Mesendoderm (in vitro differentiated cells): ENCODE measurements at places on chromosomes 16 and 17.
A peak's percentile ranks its signal among the peaks of the same experiment; 100 is the strongest.

GRCh38 chr16:9096416-9096952 lies 5.0 kb downstream of the HAPSTR1 start:
- DNase-seq, result no peak

DNA sequence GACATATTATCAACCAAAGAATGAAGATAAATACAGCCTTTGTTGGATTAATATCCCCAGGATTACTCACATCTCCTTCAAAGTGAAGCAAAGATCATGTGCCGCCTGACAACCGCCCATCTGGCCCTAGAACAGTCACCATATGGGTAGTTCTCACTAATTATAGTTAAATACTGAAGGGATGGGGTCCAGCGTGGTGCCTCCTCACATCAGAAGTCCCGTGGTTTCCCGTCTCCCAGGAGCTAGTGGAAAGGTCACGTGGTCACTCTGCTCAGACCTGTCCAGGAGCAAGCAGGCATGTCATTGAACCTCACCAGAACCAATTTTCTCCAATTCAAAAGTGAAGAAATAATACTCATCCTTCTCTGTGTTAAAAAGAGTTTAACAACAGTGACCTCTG lies 434.5 kb downstream of the SHISA9 start:
- no peak for DNase-seq

DNA sequence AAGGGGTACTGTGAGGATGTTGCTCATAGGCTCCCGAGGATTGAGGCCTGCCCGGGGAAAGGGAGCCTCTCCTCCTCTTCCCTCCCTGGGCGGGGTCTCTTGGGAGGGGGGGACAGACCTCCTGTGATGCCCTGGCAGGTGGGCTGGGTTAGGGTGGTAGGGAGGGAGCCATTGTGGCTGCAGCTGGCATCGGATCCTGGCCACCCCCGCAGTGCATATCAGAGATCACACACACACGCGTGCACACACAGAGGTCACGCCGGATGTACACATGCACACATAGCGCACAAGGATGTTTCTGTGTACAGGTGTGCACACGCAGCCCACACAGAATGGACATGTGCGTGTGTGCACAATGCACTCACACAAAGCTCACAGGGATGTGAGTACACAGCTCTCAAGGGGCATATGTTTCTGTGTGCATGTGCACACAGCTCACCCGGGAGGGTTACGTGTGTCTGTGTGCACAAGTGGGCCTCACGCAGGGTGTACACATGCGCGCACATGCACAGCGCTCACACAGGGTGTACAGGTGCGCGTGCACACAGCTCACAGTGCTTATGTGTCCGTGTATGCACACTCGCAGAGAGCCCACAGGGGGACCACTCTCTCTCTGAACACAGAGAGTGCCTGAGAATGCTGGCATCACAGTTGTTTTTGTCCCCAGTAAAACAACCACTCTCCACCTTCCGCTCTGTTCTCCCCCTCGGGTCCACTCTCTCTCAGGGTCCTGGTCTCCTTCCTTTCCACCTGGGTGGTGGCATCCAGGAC lies 2.4 kb downstream of the GJD3 start:
- DNase-seq, result no peak

DNA sequence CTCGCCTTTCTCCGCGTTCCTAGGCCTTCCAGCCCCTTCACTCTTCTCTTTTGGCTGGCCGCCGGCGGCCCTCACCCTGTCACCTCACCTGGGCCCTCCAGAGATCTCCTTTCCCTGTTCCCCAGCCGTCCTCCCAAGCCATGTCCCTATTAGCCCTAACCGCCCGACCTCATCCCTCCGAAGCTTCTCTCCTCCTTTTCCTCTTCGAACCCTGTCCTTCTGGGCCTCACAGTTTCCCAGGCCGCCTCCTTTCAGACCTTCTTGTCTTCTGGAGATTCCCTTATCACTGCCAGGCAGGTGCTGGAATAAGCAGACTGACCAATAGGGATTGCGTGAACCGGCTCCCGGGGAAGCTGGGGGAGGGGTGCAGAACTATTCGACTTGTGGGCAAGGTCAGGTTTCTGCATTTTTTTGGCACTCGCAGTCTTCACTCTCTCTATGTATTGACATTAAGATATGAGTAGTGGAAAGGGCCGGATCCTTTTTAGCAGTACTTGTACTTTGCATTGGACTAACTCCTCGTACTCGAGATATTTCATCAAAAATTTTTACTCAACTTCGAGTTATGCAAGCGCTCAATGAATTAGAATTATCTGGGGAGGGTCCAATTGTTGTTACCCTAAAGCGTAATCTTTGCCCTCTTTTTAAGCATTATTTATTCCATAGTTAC lies 690 bp downstream of the RHOT1 start:
- peak; percentile 86 for DNase-seq

DNA sequence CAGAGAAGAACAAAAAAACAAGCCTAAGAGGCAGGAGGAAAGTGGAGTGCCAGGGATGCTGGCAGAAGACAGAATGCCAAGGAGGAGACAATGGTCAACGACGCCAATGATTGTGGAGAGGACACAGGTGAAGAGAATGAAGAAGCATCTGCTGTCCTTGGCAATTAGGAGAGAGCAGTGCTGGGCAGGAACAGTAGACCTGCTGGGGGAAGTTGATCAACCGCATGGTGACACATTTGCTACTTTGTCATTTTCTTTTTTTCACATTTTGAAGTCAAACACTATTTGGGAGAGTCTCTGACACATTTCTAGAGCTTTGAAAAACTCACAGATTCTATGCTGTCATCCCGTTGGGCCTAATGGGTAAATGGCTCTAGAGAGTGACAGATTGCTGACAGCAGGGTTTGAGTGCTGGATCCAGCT lies 1.1 kb upstream of the PIK3R6 start:
- DNase-seq, result no peak

DNA sequence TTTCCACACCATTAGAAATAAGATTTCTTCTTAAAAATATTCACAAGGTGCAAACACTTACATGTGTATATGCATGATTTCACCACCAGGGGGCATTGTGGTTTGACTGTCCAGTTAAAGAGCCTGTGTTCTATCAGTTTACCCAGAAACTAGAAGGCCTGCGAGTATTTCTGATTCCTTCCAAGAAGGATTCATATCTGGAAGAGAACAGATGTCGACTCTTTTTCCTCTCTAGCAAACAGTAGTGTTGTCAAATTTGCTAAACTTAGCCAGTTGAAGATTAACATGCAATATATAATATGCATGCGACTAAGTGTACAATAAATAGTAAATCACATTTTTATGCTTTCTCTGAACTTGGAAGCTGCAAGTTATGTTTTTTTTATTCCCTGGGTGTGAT lies 404.1 kb downstream of the WWOX start:
- DNase-seq, result peak; percentile 63

GRCh38 chr17:32912218-32912897 lies 15.6 kb upstream of the TMEM98 start:
- DNase-seq, result peak; percentile 72

GRCh38 chr17:50533720-50534148 lies 1.2 kb downstream of the EPN3 start:
- DNase-seq, result no peak

GRCh38 chr16:81582655-81583441 lies 138.2 kb downstream of the CMIP start:
- peak; percentile 75 for DNase-seq

- no peak for DNase-seq
These were observed 16.7 kb downstream of the TPSG1 start for GRCh38 chr16:1208239-1208830.

DNA sequence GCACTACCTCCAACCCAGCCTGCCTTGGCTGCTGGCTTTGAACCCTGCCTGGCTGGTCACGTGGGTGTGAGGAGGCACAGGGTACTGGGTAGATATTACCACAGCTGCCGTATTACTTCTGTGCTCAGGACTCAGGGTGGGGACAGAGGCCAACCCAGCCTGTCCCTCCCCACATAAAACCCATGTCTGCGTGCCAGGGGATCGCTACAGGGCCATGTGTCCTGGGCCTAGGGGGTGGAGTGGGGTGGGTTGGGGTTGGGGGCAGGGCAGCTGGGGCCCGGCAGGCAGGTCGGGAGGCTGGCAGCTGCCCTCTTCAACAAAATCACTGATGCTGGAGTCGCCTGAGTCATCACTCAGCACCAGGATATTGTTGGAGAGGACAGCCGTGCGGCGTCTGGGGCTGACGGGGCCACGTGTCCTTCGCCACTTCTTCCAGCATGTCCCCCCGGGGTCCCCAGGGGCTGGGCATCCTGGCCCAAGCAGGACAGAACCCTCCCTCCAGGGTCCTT lies 39.7 kb upstream of the PVALEF start:
- DNase-seq, result no peak

GRCh38 chr16:89925596-89926079 lies 2.5 kb downstream of the TUBB3 start:
- DNase-seq, result peak; percentile 58

- DNase-seq, result no peak
These were observed 18.2 kb downstream of the SRP68 start for GRCh38 chr17:76054112-76054476.

DNA sequence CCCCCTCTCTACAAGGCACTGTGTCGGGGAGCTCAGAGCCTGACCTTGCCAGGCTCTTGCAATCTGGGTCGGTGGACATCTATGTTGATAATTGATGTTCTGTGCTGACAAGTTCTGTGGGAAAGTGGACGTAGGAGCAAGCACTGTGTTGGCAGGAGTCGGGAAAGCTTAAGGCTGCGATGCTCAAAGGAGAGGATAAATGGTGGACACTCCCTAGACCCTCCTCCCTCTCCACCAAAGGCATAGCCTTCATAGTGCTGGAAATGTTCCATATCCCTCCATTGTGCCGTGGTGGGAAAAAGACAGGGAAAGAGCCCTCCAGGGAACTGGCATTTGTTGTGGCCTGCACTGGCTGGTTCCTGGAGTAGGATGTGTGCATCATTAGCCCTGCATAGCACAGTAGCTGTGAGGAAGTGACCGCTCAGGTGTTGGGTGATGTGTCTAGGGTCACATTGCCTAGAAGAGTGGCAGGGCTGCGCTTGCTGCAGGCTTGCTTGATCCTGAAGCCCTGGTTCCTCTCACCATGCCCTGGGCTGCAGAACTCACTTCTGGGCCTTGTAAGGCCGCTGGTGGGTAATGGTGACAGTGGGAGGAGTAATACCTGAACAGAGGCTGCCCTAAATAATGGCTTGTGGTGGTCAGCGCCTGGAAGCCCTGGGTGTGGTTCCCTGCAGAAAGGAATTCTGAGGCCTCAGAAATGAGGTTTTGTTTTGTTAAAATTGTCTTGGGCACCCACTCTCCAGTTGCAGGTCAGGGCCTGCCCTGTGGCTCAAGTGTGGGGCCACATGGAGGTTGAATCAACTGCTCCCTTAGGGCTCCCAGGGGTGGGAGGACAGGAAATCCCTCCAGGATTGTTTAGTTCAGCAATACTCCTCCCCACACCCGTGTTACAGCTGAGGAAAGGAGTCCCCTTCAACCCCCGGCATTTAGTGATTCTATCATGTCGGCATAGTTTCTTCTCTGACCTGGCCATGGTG lies 62.6 kb downstream of the KSR1 start:
- no peak for DNase-seq

- DNase-seq, result no peak
These were observed 12.5 kb downstream of the NTAN1 start for GRCh38 chr16:15043344-15043743.

GRCh38 chr17:44688675-44689476 lies 700 bp downstream of the CCDC43 start:
- DNase-seq, result no peak

- DNase-seq, result no peak
These were observed 140.1 kb downstream of the CLEC16A start for GRCh38 chr16:11084484-11084875.

DNA sequence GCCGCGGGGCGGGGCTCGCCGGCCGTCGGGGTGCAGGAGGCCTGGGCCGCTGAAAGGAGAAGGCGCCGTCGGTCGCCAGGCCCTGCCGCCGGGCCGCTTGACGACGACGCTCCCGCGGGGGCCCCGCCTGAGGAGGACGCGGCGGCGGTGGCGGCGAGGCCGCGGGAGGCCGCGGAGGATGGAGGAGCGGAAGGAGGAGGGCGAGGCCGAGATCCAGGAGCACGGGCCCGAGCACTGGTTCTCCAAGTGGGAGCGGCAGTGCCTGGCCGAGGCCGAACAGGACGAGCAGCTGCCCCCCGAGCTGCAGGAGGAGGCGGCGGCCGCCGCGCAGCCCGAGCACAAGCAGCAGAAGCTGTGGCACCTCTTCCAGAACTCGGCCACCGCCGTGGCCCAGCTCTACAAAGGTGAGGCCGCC lies 430 bp downstream of the HAPSTR1 start:
- peak; percentile 27 for DNase-seq

- DNase-seq, result no peak
These were observed 242.9 kb downstream of the CDH11 start for GRCh38 chr16:64878940-64879339.

GRCh38 chr16:47258874-47259461 lies 115.2 kb upstream of the NETO2 start:
- DNase-seq, result peak; percentile 50

DNA sequence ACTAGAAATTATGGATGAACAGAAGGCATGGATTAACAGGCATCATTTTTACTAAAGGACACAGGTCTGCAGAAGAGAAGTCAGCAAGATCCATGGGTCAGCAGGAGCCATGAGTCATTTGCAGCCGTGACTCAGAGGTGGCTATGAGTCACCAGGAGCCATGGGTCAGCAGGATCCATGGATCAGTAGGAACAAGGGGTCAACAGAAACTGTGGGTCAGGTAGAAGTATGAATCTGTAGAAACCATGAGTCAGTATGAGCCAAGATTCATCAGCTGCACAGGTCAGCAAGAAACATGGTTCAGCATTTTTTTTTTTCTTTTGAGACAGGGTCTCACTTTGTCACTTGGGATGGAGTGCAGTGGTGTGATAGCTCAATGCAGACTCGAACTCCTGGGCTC lies 58.2 kb upstream of the HS3ST4 start:
- DNase-seq, result peak; percentile 68

- DNase-seq, result no peak
These were observed 2.9 kb downstream of the NUP93 start for GRCh38 chr16:56732832-56733231.

- DNase-seq, result no peak
These were observed 11.0 kb downstream of the ITGAM start for GRCh38 chr16:31270795-31271194.

- no peak for DNase-seq
These were observed 71.5 kb downstream of the TNFRSF13B start for GRCh38 chr17:16900288-16900882.

- DNase-seq, result no peak
These were observed 12.0 kb downstream of the HOXB4 start for GRCh38 chr17:48565925-48566710.

DNA sequence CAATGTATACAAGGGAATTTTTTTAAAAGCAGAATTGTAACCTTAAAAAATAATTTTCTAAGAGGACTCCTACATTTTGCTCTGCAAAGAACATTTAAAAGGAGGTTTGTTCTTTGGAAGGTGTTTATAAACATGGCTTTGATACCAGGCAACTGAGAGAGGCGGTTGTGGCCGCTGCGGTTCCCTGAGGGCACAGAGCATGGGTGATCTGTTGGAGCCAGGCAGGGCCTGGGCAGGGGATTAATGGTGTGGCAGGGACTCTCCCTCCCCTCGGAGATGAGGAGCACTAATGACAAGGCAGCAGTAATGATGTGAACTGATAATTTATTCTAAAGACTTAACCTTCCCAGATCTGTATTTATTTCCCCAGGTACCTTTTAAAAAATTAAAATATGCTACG lies 65.4 kb downstream of the WWP2 start:
- DNase-seq, result no peak
